ENCODE measurements at places on chromosomes 11 and 22.
A peak's percentile ranks its signal among the peaks of the same experiment; 100 is the strongest.

DNA sequence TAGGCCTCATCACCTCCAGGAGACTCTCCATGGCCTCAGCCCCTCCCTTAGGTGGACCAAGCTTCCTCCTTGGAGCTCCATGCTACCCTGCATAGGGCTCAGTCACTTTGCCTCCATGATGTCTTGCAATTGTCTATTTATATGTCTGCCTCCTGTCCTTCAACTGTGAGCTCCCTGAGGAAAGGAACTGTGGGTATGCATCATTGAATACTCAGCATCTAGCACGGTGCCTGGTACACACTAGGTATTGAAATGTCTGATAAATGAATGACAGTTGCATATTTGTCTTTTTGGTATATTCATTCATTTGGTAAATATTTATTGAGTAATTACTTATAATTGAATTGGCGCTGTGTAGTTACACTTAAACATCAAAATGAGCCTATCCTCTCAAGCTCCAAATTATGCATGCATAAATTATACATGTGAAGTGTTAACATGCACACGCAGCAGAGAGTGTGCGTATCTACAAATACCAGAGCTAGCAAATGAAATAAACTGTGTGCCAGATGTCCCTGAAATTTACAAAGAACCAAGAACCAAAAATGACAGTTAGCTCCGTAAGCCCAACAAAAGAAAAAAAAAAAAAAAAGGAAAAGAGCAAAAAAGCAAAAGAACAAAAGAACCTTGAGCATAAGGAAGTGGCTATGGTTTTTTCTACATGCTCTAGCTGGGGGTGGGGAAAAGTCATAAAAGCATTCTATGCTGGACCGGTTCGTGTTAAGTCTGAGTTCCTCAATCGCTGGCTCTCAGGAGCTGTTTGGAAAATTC lies 25.2 kb downstream of the GRAP2 start:
- no peak for DNase-seq

GRCh38 chr22:17946662-17947367 lies 77.5 kb downstream of the MICAL3 start:
- DNase-seq = no peak

GRCh38 chr22:48844056-48844675 lies 983.5 kb downstream of the BRD1 start:
- no peak for DNase-seq

DNA sequence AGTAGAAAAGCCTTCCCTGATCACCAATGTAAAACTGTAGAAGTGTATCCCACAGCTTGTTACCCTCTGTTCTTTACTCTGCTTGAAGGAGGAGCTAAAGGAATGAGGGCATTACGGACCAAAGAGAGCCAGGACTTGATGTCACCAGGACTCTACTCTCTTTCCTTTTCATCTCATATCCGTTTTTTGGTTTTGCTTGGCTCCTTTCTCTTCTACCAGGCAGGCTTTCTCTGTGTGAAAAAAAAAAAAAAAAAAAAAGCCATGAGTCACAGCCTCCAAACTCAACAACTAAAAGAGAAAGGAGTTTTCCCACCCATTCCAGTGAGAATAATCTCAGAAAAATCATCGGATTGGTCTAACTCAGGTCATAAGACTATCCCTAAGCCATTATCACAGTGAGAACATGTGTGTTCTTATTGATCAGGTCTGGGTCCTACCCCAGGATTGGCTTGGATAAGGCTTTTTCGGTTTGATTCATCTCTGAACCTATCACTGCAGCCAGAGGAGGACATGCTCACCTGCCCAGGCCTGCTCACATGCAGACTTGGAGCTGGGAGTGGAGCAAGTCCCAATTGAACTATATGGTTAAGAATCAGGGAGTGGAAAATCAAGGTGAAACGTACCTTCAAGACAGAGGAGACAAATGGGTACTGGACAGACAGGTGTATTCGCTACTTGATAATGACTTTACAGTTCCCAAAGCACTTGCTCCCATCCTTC lies 19.4 kb upstream of the LRRC55 start:
- DNase-seq = no peak

DNA sequence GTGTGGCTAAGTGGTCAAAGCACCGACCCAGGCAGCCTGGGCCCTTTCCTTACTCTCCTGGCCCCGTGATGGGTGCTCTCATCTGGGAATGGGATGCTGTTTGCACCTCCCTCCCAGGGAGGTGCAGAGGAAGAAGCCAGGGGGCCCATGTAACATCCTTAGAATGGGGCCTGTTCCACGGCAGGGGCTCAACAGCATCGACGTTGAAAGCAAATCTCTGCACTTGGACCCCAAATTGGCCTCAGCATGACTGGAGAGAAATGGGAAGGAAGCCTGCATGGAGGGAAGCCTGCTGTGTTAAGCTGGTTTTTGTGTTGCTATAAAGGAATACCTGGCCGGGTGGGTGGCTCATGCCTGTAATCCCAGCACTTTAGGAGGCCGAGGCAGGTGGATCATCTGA lies 1288.4 kb downstream of the TBC1D22A start:
- no peak for DNase-seq

GRCh38 chr11:75560644-75561043 lies 1.4 kb upstream of the SERPINH1 start:
- DNase-seq = peak; percentile 53

DNA sequence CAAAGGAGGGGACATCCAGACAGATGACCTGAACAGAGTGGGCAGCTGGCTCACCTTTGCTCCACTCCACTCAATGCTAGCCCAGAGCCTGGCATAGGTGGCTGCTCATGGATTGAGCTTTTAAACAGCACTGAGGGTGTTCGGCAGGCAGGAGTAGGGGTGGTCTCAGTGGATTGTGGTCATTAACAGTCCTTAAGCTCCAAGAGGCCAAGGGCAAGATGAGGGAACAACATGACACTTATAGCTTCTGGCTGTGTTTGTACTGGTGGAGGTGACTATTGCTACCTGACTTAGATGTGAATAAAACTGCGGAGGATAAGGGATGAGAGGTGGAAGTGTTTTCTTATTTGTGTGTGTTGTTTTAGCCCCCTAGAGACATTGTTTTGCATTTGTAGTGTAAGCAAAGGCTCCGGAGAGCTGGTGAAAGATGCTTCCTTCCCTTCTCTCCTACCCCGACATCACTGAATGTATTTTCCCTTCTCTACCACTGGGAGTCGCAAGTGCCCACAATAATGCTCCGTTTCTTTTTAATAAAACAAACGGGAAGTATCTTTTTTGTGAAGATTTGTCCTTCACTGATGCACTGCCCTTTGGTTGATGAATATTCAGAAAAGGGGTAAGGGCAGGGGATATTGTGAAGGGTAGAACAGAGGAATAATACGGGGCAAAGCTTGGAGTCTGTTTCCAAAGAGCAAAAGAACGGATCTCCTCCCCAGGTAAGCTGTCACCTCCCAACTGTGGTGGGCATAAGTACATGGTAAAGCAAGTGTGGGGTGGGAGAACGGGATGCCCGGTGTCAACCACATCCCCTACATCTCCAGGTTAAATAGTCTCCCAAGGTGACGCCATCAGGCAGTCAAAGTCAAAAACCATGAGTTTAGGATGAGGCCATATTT lies 27.5 kb upstream of the MTNR1B start:
- peak; percentile 21 for DNase-seq

- no peak for DNase-seq
Measured at GRCh38 chr22:25554238-25554671, 10.2 kb upstream of the GRK3 start.

DNA sequence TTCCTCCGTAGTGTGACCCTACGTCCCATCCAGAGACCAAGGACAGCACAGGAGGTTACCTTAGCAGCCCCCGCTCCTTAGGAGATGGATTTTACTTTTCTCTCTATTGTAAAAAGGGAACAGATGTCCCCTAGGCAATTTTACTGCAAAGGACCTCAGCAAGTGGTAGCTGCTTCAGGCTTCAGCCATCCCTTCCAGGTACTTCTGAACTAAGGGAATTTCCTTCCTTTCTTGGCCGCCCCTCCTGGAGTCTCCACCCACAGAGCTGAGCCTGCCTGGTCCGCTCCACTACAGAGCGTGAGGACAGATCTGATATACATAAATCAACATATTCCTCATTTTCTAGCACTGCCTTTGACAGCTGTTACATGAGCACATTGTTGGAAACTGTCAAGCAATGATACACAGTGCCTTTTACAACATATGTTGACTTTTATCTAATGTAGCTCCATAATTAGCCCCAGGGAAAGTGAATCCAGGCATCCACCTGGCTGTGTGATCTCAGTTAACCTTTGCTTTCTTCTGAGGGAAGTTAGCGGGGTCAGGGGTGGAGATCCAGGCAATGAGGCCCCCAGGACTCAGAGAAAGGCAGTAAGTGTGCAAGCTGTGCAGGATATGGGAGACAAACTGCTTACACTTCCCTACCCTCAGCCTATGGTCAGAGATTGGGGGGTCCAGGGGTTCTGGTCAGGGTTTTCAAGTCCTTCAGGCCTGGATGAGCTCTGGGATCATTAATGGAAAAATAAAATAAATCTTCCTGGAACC lies 51.9 kb downstream of the SPATA19 start:
- no peak for DNase-seq

DNA sequence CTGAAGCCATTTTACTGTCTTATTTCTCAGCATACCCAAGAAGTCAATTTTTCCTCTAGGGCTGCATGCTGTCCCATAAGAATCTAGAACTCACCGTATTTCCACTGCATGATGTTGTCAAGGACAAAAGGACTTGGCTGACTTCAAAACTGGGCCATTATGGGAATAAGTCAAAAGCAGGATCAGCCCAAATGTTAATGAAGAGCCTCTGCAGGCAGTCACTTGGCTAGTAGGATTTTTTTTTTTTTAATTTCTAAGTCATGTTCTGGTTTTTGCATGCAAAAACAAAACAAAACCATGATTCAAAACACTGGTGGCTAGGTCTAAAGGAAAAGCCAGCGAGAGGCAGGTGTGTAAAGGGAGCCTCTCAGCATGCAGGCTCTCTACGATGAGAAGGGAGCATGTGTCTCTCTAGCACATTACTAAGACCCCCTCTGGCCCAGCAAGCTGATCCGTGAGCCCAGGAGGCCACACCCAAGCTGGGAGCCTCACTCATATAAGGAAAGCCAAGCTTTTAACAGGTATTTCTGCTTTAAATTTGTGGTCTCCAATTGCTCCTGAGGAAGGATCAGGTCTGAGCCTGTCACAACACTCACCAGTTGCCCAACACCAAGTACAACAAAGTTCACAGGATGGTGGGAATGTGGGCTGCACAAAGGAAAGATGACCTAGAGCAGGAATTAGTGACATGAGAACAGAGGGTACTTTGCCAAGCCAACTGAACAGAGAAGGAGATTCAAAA lies 21.4 kb upstream of the STK33 start:
- DNase-seq = no peak

DNA sequence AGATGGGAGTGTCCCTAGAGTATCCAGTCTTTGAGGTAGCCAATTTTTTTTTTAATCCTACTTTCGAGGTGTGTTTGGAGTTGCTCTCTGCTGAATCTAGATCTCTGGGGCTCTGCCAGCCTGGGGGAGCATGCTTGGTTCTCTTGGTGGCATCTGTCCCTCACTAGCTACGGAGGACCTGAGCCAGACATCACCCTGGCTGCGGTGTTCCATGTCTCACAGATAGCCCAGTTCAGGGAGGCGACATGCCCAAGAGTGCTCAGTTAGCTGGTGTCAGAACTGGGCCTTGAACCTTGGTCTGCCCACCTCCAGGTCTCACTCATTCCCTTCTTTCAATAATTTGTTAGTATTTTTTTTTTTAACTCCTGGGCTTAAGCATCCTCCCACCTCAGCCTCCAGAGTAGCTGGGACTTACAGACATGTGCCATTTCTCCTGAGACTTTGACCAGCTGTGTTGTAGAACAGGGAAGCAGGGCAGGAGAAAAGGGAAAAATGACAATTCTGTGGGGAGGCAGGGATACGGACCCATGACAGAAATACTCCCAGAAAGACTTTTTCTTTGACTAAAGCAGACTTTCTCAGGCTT lies 621 bp downstream of the HMOX1 start:
- DNase-seq = no peak

DNA sequence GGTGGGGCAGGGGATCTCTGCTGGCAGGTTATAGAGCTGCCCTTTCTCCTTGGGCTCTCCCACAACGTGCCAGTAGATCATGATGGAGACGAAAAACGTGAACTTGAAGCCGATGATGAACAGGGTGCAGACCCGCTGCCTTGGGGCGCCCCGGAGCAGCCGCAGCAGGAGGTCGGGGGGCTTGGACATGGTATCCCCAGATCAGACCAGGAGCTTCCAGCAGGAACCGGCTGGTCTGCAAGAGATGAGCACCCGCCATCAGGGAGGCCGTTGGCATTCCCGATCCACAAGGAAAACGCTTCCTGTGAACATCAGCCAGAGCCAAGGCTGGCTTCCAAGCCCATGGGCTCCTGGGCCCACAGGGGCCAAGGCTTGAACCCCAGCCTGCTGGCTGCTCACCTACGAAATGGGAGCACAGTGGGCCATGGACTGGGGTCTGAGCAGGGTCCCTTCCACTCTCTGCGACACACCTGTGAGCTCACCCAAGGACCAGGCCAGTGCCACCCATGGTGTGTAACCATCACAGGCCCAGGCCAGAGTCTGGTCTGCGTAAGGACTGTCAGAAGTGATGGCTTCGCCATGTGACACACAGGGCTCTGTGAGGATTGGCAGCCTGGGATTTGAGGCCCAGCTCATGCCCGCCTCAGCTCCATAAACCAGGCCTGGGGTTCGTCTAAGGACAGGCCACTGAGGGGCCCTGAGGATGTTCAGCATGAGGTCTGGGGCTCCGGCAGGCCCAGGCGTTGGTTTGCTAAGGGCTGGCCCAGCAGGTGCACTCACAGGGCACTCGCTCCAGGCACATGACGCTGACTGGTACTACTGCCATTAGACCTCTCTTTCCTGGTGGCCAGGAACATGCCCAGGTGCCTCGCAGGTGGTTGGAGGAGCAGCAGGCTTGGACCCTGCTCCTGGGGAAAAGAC lies 26.6 kb downstream of the A4GALT start:
- no peak for DNase-seq

Data from amniotic epithelial cell (primary cell).